Stimulated activated CD8-positive, alpha-beta memory T cell treated with anti-CD3 and anti-CD28 coated beads, Interleukin-4, amount 100 ng/mL, for 4 hours (primary cell): ENCODE measurements at places on chromosomes 1 and 21.

- DNase-seq = no peak
Measured at GRCh38 chr1:100422065-100422464, 69.8 kb downstream of the CDC14A start.

DNA sequence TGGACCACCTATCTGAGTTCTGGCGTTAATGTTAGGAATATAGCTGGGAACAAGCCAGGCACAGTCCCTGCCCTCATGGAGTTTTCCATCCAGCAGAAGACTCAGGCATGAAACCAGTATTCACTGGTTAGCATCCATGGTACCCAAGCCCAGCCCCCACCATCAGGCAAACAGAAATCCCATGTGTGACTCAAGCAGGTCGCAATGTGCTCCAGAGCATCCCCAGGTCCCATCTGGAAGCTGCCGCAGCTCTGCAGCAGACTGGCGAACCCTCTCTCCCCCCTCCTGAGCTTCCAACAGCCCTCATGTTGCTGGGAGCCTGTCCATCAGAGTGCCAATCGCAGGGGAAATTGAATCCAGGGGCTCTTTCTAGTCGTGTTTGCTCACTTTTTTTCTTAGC lies 174.2 kb downstream of the RRAGC start:
- no peak for DNase-seq

- DNase-seq = no peak
Measured at GRCh38 chr1:236167578-236167977, 25.2 kb downstream of the GPR137B start.

DNA sequence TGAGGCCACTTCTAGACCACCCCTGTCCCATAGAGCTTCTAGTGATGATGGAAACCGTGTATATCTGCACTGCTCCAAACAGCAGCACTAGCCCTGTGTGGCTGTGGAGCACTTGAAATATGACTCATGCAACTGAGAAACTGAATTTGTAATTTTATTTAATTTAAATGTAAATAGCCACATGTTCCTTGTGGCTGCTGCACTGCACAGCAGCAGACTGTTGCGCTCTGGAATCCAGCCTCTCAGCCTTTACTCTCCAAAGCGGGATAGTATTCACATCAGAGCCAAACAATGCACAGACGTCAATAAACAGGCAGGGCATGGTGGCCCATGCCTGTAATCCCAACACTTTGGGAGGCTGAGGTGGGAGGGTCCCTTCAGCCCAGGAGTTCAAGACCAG lies 12.0 kb downstream of the CAPN2 start:
- no peak for DNase-seq

- no peak for DNase-seq
Measured at GRCh38 chr21:36864974-36865373, 101.5 kb downstream of the HLCS start.

DNA sequence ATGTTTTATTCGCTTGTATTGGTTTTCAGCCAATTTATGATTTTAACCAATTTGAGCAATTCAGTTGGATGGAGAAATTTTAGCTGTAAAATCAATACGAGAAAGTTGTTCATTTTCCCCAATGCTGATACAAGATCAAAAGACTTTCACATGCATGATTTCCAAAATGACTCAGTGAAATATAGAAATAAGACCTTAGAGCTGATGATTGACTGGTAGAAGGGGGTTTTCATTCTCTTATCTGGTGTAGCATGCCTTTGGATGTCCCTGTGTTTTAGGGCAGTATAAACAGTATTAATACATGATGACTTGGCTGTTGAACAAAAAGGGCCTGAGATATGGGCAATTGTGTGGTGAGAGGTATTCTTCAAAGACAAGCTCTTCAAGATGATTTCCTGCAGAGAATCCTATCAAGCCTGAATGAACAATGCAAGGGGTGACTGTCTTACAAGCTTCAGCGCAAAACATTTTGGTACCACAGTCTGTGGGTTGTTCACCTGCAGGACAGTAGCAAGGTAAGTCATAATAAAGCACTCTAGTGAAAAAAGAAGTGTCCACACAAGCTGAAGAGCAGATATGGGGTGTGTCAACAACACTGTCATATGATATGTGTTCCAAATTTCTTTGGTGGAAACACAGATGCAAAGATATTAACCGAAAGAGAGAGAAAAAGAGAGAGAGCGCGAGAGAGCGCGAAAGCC lies 156.2 kb downstream of the TNFSF18 start:
- no peak for DNase-seq

GRCh38 chr1:210373628-210373877 lies 44.9 kb downstream of the HHAT start:
- DNase-seq = no peak

DNA sequence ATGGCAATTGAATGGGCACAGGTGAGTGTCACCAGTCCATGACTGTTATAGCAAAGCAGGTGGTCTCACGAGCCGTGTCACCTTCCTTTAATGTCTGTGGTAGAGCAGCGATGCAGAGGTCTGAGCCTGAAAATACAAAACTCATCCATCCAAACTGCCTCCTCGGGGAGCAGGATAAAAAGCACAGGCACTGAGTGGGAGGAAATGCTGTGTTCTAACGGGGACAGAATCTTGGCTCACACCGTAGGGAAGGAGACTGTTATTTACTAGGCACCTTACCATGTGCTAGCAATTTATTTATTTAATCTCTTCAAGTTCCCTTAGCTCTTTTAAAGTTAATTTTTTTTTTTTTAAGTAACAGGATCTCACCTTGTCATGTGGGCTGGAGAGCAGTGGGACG lies 1.2 kb downstream of the ASCL5 start:
- DNase-seq = no peak

DNA sequence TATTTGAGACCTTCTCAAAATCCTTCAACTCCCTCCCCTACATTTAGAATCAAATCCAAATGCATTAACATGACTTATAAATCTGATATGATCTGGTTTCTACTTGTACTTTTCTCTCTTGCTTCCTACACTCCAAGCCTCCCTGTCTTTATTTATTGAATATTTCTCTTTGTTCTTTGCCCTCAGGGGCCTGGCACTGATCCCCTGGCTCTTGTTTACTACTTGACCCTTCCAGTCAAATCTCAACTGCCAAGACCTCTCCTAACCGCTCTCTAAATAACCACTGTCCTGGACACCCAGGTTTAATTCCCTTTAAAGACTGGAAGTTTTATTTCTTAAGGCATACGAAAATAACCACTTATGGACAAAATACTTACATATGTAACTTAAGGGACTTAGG lies 248.9 kb downstream of the CHRM3 start:
- no peak for DNase-seq

DNA sequence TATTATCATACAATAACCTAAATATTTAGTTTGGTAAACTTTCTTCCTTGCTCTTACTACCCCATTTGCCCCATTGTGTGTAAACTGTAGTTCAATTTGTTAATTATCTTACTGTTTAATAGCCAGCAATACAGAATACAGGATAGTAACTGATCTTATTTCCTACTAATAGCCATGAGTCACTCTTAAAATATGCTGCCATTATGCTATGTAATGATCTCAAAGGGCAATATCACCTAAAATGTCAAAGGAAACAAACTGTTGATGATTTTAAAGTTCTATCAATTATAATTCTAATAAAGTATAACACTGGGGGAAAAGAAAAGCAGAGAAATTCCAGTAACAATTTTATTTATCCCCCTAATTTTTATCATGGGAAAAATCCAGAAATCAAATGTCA lies 4.3 kb downstream of the SLC30A1 start:
- DNase-seq = no peak

- DNase-seq = no peak
Measured at GRCh38 chr1:9722378-9722749, 70.8 kb downstream of the PIK3CD start.

DNA sequence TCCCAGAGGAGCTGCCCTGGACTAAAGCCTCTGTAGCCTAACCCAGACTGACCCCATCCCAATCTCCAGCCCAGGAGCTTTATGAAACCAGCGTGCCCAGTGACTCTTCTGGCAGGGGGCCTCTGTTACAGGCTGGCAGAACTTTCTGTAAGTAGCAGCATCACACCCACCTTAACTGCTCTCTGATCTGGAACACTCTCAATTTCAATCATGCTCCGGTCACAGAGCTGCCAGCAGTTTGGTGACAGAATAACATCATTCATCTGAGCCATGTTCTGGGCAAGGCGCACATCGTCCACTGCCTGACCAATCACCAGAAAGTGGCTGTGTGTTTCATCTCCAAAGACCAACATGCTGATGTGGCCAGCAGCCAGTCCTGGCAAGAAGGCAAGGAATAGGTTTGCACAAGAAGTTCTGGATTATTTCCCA lies 14.7 kb downstream of the ADCY10 start:
- no peak for DNase-seq

DNA sequence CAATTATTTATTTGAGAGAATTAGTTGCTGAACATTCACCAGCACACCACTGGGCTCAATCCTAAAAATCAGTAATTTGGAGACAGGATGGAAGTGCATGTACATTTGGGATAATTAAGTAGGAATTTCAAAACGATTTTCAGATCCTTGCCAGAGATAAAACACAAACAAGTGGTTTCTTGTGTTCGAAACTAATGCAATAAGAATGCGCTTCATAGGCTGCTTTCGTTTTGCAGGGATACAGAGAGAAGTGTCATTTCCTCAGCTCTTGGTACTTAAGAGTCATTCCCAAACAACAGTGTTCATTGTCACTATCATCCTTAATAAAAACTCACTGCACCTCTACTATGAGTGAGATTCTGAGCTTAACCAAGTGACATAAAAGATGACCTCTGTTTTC lies 20.6 kb upstream of the USP24 start:
- no peak for DNase-seq

DNA sequence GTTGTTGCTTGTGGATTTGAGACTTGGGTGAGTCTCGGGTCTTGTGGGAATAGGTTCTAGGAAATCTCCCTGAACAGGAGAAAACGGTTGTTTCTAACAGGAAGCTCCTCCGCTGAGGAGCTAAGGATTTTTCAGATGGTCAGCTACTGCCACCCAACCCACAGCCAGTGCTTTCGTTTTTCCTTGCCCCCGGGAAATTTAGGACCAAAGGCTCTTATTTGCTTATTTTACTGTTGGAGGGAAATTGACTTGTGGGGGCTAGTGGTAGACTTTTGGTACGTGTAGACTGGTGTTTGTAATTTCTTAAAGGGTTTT lies 792 bp downstream of the SNX7 start:
- DNase-seq = no peak

GRCh38 chr1:232377494-232377770 lies 252.5 kb downstream of the SIPA1L2 start:
- DNase-seq = no peak

GRCh38 chr1:46547481-46548383 lies 3.7 kb downstream of the KNCN start:
- no peak for DNase-seq

- DNase-seq = no peak
Measured at GRCh38 chr1:235902677-235903542, 36.2 kb upstream of the LYST start.

GRCh38 chr21:17786071-17786850 lies 32.9 kb downstream of the C21orf91 start:
- no peak for DNase-seq
